ENCODE measurements at places on chromosomes 12 and 14.
A peak's percentile ranks its signal among the peaks of the same experiment; 100 is the strongest.

- no peak for DNase-seq
Measured at GRCh38 chr12:67453191-67453590, 184.0 kb downstream of the CAND1 start.

- DNase-seq: no peak
Measured at GRCh38 chr14:104545942-104546501, 33.5 kb upstream of the C14orf180 start.

DNA sequence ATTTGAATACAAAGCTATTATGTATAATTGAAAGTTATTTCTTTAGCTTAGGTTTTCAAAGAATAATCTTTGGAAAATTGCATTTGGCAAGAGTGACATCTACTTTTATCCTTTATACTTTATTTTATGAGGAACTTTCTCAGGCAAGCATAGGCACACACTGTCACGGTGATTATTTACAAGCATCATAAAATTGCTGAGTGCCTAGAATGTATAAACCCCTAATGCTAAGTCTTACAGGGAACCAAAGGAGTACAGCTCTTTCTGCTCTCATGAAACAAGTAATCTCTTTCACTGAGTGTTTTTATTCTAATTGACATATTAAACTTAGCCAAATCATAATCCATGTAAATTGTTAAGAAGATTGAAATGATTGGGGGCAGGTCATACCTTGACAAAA, 154.9 kb downstream of the FSCB start:
- no peak for DNase-seq

GRCh38 chr12:124736115-124737039, 127.3 kb downstream of the SCARB1 start:
- peak; percentile 27 for DNase-seq

DNA sequence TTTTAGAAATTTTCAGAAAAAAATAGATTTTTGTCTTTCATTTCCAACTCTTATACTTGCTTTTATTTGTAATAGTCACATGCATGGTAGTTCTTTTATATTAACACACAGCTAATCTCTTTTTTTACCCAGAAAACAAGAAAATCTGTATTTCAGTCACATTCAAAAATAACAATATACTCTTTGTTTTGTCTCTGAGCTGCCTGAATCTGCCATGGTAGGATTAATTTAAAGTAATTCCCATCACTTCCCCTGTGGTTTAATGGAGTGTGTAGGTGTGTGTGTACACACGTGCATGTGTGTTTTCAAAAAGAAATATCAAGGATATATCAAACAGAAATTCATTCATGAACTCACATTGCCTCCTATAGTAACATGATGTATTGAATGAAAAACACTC, 42.6 kb downstream of the PDZRN4 start:
- DNase-seq: no peak

GRCh38 chr12:71938728-71939385, at the start of gene TPH2:
Gene TPH2 (plus strand): TSS chr12:71938845. CDS start chr12:71938987, 142 bp downstream.
- no peak for DNase-seq

GRCh38 chr12:54075974-54076373, 22.3 kb downstream of the HOXC4 start:
- no peak for DNase-seq

- no peak for DNase-seq
Measured at GRCh38 chr14:91416744-91417119, 888 bp downstream of the CCDC88C start.

DNA sequence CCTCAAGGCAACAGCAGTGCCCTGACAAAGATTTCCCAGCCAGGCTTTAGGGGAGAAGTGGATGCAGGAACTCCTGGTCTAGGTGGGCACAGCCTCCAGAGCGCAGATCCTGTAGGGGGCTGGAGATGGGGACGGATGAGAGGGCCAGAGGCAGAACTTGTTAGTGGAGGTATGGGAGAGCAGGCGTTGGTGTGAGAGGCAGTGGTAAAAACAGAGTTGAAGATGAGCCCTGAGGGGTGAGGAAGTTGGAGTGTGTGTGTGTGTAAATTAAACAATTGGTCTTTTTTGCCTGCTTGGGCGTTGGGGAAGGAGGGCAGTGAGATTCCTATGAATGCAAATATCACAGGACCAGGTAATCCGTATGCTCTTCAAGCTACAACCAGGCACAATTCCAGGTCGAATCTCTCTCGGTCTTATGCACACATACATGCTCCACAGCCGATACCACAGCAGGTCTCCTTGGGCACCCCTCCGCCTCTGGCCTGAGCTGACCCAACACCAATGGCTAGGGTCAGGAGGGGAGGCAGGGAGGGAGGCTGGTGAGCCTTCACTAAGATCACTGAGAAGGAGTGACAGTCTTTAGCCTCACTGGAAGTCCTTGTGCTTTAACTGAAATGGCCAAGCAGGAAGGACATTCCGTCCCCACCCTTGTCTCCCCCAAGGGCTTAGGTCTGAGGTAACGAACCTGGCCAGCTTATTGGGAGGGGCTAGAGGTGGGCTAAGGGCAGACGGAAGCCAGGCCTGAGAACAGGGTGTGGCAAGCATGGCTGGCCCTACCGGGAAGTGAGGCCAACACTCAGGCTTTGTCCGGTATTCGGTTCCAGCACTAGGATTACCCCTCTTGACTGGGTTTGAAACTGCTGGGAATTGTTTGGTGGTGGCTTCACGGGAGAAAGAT, 1.5 kb upstream of the KRT7 start:
- no peak for DNase-seq

GRCh38 chr12:97274386-97274785, 188.2 kb upstream of the RMST start:
- no peak for DNase-seq

Data from stimulated activated CD4-positive, alpha-beta T cell treated with anti-CD3 and anti-CD28 coated beads, TNF-alpha, amount 100 ng/mL, for 1 hour (primary cell).